ENCODE measurements at places on chromosomes 7 and 10. TPM values are rescaled to one million over a fixed set of nuclear protein-coding genes. Genes with fewer than 3 reads are reported as not detected.

GRCh38 chr7:142313528-142313927 lies 55.7 kb upstream of the PRSS58 start:
- DNase-seq = no peak

DNA sequence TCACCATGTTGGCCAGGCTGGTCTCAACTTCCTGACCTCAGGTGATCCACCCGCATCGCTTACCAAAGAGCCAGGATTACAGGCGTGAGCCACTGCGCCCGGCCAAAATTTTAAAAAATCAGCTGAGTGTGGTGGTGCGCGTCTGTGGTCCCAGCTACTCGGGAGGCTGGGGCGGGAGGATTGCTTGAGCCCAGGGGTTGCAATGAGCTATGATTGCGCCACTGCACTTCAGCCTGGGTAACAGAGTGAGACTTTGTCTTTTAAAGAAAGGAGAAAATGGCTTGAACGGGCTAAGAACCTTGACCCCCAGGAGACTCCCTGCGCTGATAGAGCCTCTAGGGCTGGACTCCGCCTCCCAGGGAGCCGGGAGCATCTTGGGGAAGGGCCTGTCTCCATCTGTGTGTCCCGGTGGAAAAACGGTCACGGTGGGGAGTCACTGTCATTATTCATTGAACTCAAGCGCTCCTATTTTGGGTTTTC lies 760 bp upstream of the KCTD7 start:
- no peak for DNase-seq

DNA sequence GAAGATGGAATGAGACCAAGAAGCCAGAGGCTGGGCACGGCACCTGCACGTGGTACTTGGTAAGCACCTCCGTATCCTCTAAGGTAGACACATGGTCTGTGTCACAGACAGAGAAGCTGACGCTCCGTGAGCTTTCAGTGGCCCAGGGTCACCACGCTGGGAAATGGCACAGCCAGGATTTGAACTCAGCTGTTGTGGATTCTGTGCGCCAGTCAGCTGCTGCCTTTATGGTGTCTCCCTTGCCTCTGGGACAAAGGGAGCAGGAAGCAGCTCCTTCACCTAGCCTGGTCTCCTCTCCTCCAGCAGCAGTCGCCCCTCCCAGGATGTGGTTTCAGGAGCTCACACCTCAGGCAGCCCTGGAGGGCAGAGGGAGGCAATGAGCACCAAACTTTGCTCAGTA lies 110.8 kb downstream of the ARHGAP22 start:
- DNase-seq = no peak

DNA sequence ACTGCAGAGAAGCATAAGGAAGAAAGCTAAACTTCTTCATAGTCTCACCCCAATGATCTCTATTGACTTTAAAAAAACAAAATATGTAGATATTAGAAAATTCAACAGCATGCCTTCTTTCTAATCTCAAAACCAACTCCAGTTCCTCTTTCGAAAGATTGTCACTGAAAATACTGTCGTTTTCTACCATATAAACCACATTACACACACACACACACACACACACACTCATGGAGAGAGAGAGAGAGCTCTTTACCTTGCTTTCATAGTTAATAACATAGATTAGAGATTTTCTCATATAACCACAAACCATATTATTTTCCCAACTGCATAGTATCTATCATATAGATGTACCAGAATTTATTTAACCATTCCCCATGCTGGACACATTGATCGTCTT lies 296.2 kb upstream of the MGMT start:
- DNase-seq = no peak

DNA sequence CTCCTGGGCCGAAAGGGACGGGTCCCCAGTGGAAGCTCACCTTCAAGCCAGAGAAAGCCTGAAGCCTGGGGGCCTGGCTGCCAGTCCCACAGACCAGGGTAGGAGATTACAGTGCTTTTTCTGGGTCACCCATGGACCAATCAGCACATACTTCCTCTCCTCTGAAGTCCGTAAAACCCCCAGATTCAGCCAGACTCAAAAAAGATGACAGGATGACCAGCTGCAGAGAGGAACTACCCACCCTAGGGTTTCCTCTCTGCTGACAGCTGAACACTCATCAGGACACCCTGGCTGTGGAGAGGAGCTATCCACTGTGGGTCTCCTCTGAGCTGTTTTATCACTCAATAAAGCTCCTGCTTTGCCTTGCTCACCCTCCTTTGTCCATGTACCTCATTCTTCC lies 78.0 kb downstream of the SAMD9 start:
- no peak for DNase-seq

The NXPH1 gene
- total RNA-seq = not detected

The PNLIPRP2 gene
- total RNA-seq = not detected

Data from IMR-90 (cell line).